Calu3 (cell line): ENCODE measurements at places on chromosomes 1 and 21. TPM values are rescaled to one million over a fixed set of nuclear protein-coding genes. Genes with fewer than 3 reads are reported as not detected.
A peak's percentile ranks its signal among the peaks of the same experiment; 100 is the strongest.

PROK1 gene
- total RNA-seq, result not detected in 2 replicates

CRYAA gene
- not detected in 2 replicates for total RNA-seq

LCE1D gene
- not detected in 2 replicates for total RNA-seq

GRCh38 chr1:159188375-159188788, 16.3 kb upstream of the ACKR1 start:
- peak; percentile 20 for DNase-seq

GRCh38 chr1:248810727-248811513, 14.8 kb downstream of the SH3BP5L start:
- DNase-seq, result no peak
